ENCODE measurements at places on chromosomes 3 and 15. TPM values are rescaled to one million over a fixed set of nuclear protein-coding genes. Genes with fewer than 3 reads are reported as not detected.

DNA sequence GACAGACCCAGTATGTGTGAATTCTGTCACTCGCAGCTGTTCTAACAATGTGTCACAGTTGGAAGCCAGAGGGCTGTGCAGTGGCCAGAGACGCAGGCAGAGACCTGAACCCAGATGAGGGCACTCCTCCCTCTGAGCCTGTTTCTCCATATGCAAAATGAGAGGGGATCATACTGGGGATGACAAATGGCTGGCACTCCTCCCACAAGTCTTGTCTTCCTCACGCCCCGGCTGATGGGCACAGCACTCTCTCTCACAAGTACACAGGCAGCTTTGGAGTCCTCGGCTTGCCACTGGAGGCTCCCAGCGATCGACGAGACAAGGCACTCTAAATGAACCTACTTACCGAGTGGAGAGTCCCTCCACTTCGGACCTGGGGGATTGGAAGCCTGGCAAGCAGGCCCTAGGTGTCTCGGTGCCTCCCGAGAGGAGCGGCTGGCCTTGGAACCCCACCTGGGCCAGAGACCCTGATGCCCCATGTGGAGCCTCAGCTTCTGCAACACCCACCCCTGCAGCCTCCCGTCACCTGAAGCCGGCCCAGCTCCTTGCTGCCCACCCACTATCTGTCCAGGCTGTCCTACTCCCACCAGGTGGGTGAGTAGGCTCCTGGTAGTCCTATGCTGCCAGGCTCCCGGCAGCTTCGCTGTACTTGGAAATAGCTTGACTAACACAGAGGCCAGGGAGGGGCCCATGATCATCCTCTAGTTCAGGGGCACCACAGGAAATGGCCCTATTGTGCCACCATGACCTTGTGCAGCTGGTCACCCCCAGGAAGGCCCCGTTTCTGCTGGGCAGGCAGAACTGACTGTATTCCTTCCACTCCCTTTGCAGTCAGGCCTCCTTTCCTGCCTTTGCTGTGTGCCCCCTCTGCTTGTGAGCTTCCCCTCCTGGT lies 65.0 kb upstream of the IQSEC1 start:
- H3K4me3 ChIP-seq: no peak overlapping the region
- H3K36me3 ChIP-seq: no peaks in the 10 kb centered on the region

CHRM5 gene
- total RNA-seq: not detected

GRCh38 chr3:108329508-108329907 lies 33.2 kb downstream of the HHLA2 start:
- H3K27me3 ChIP-seq: no peaks in the 10 kb centered on the region
- H3K4me1 ChIP-seq: no peaks in the 10 kb centered on the region
- H3K4me3 ChIP-seq: no peak overlapping the region
- no peak overlapping the region for H3K27ac ChIP-seq
- no peaks in the 10 kb centered on the region for H3K36me3 ChIP-seq

DNA sequence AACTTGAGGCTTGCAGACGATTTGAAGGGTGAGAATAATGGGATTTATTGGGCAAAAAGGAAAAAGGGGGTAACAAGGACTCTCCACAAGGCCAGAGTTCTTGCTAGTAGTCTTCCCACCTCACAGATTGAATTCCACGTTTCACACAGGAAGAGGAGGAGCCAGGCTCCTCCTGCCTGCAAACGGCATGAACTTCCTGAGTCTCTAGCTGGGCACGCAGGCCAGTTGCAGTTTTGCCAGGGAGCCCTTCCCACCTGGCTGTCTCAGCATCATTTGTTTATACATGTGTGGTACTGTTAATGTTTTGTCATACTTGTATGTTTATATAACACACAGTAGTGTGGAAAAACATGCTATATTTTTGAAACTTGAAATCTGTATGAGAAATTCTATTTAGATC lies 155.0 kb downstream of the NLGN1 start:
- no peaks in the 10 kb centered on the region for H3K27me3 ChIP-seq
- H3K4me3 ChIP-seq: no peak overlapping the region

MESP2 gene
- total RNA-seq: not detected

DNA sequence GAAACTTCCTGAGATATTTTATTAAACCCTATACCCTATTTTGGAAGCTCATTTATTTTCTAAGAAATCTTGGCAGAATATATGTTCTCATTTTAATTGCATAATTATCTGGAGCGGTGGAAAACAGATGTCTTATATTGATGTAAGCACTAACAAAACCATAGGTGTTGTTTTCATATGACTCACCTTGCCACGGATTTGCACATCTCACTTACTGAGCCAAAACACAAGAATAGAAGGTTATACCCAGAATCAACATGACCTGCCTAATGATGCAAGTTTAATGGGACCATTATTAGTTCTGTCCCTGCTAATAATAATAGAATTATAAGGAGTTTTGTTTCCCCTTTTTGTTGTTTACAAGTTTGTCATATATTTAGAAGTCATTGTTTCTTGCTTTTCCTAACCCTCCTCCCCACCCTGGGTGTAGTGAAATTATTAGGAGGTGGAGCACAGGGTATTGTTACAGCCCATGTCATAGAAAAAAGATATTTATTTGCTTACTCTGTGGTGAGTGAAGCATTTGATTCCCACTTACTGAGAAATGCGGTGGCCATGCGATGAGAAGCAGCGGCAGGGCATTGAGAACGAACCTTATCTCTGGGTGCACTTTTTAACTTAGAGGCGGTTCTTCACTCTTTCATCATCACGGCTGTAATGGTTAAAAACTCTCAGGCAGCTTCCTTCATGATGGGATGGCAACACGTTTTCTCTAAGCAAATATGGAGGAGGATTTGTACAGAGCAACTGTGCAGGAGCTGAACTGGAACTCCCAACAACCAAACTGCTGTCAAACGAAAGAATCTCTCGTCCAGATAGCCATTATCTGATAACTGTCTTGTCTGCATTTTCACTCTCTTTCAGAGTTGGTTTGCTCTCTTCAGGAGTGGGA lies 521 bp downstream of the IL5RA start:
- H3K4me3 ChIP-seq: no peak overlapping the region
- no peak for DNase-seq
- no peaks in the 10 kb centered on the region for H3K27me3 ChIP-seq
- H3K36me3 ChIP-seq: no peaks in the 10 kb centered on the region

GRCh38 chr15:42133886-42134502 lies 22.4 kb downstream of the PLA2G4F start:
- peaks cover 6% of the 10 kb centered on the region for H3K4me1 ChIP-seq
- no peak overlapping the region for H3K27ac ChIP-seq
- no peak overlapping the region for H3K4me3 ChIP-seq

DNA sequence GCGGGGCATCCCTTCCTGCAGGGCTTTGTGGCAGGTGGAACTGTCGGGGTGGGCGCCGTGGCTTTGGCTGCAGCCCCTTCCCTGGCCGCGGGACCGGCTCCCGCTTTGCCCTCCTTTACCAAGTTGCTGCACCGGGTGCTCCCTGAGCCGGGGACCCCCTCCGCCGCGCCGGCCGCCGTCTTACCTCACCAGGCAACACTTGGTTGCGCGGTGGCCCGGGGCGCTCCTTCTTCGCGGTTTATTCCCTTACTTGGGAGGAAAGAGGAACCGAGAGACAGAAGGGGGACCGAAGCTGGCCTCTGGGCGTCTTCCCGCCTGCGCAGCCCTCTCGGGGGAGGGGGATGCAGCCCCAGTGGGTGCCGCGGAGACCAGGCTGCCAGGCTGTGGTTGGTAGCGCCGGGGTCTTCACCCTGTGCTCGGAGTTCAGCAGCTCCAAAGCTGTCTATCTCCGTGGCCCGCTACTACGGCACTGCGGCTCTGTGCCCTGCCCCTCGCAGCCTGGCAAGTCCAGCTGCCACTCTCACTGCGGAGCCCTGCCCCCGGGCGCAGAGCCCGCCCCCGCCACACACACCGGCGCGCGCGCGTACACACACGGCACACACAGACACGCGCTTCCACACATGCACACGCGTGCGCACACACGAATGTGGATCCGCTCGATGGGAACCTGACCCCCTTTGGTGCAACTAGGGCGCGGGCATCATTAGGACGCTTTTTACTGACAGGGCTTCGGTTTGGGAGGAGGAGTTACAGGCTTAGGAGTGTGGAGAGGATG lies at the start of gene DGKG:
Gene DGKG (minus strand): TSS at position 473 of the 775 bp plus-strand sequence. CDS start 41,775 bp downstream, outside the sequence.
- H3K27me3 ChIP-seq: no peaks in the 10 kb centered on the region
- H3K27ac ChIP-seq: no peak within 1 kb of the TSS
- no peak for DNase-seq
- H3K4me3 ChIP-seq: no peak within 1 kb of the TSS

DPPA4 gene
- not detected for total RNA-seq

STRA6 gene
- total RNA-seq: 94.4 TPM

- no peak overlapping the region for H3K27ac ChIP-seq
- no peak overlapping the region for H3K4me3 ChIP-seq
- DNase-seq: no peak
- H3K27me3 ChIP-seq: no peaks in the 10 kb centered on the region
These were observed 50.3 kb downstream of the NPTN start for GRCh38 chr15:73582851-73583379.

OCA2 gene
- not detected for total RNA-seq

ADAMTS17 gene
- 4.0 TPM for total RNA-seq

CLDN18 gene
- not detected for total RNA-seq

DNA sequence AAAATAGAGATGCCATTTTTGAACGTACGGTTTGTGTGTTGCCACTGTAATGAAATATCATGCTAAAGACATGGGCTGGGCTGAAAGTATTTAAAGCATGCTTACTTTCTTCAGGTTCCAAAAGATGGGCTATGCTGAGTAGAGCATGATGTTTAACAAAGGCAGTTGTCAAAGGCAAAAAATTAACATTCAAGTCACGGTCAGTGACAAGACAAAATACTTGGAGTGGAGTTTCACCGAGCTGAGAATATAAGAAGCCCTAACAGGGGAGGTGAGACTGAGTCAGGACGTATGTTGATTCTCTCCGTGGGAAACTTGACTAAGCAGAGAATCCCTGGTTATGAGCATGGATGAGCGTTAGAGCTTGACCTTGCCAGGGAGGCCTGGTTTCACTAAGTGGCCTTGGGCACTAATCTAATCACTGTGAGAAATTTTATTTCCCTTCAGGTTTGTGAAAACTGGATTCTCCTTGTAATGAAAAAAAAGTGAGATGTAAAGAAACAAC lies 218.2 kb upstream of the ADAMTS9 start:
- no peak overlapping the region for H3K27ac ChIP-seq
- no peaks in the 10 kb centered on the region for H3K36me3 ChIP-seq
- no peak for DNase-seq
- H3K4me3 ChIP-seq: no peak overlapping the region

- H3K4me3 ChIP-seq: no peak overlapping the region
- H3K27ac ChIP-seq: no peak overlapping the region
- no peaks in the 10 kb centered on the region for H3K27me3 ChIP-seq
- no peaks in the 10 kb centered on the region for H3K36me3 ChIP-seq
These were observed 678.8 kb downstream of the MCTP2 start for GRCh38 chr15:94910166-94910565.

GRCh38 chr15:74128785-74129585 lies 1.4 kb upstream of the ISLR2 start:
- H3K4me1 ChIP-seq: no peaks in the 10 kb centered on the region
- H3K36me3 ChIP-seq: no peaks in the 10 kb centered on the region

DNA sequence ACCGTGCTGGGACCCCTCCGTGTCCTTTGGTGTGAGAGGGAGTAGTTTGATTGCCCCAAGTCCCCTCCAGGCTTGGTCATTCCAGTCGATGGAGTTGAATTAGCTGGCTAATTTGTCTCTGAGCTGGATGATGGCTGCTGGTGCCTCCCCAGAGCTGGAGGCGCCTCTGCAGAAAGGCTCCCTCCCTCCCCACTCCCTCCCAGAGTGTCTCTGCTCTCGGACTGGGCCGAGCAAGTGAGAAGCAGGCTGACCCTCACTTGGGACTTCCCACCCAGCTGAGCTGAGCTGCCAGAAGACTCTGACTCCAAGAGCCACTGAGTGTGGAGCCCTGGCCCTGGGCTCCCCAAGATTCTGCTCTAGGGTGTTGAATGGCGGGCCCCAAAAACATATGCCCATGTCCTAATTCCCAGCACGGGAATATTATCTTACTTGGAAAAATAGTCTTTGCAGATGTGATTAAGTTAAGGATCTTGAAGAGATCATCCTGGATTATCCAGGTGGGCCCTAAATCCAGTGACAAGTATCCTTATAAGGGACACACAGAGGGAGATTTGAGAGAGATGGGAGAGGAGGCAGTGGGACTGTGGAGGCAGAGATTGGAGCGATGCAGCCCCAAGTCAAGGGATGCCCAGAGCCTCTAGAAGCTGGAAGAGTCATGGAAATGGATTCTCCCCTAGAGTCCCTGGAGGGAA lies 60.7 kb upstream of the TLE3 start:
- no peak overlapping the region for H3K27ac ChIP-seq
- no peak for DNase-seq
- H3K4me1 ChIP-seq: 0 out of 2 replicates have a peak, but pooled peaks cover 6% of the 10 kb centered on the region
- H3K4me3 ChIP-seq: no peak overlapping the region
- no peaks in the 10 kb centered on the region for H3K36me3 ChIP-seq

DNA sequence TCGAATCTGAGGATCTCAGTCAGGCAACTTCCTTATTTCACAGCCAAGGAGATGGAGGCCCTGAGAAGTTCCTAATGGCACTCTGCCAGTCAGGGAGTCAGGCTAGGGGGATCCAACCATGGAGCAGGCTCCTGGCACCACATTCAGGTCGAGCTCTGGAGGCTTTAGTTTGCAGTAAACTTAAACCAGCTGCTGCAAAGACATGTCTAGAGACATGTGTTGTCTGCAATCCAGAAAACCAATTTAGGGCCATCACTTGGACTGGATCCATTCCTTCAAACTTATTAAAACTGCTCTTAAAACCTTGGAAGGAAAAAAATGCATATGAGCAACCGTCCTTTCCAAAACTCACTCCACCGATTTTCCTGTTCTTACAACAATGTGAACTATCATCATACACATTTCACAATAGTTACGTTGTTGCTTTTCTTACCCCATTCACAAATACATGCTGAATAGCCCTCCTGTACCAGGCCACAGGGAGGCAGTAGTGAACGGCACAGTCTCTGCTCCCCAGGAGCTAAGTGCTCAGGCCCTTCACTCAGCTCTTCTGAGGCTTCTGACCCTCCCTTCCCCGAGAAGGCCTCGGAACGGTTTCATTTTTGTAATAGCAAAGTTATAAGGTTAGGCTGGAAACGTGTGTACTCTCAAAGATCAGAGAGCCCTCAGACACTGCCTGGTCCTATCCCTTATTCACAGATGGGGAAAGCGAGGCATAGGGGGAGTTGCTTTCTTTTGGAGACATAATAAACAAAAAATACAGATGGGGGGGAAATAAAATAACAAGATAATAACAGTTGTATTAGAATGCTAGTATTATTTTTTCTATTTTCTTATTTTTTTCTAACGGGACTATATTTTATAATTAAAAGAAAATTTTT lies 20.1 kb downstream of the RFT1 start:
- H3K27ac ChIP-seq: no peak overlapping the region
- no peak overlapping the region for H3K4me3 ChIP-seq
- no peaks in the 10 kb centered on the region for H3K4me1 ChIP-seq
- H3K27me3 ChIP-seq: no peaks in the 10 kb centered on the region
- peak; percentile 12 for DNase-seq

DNA sequence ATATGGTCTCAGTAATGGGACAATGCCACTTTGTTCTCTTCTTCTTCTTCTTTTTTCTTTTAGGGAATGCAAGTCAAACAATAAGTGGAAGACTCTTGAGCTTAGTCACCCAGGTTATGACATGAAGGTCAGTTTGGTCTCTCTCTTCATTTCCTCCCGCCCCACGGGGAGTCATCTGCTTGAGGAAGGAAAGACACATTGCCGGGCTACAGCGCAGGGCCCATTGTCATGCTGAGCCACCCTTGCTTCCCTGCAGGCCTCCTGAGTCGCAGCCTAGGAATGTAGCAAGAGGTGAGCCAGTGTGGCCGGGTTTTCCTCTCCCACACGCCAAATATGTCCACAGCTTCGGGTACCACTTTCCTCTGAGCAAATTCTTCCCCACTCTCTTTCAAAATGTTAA lies 47.6 kb downstream of the RAP2B start:
- no peak overlapping the region for H3K4me3 ChIP-seq
- peak; percentile 9 for DNase-seq
- no peaks in the 10 kb centered on the region for H3K4me1 ChIP-seq
- H3K27me3 ChIP-seq: no peaks in the 10 kb centered on the region

Measured in SJCRH30 (cell line).